ENCODE measurements at places on chromosomes 11 and 22. TPM values are rescaled to one million over a fixed set of nuclear protein-coding genes. Genes with fewer than 3 reads are reported as not detected.

DNA sequence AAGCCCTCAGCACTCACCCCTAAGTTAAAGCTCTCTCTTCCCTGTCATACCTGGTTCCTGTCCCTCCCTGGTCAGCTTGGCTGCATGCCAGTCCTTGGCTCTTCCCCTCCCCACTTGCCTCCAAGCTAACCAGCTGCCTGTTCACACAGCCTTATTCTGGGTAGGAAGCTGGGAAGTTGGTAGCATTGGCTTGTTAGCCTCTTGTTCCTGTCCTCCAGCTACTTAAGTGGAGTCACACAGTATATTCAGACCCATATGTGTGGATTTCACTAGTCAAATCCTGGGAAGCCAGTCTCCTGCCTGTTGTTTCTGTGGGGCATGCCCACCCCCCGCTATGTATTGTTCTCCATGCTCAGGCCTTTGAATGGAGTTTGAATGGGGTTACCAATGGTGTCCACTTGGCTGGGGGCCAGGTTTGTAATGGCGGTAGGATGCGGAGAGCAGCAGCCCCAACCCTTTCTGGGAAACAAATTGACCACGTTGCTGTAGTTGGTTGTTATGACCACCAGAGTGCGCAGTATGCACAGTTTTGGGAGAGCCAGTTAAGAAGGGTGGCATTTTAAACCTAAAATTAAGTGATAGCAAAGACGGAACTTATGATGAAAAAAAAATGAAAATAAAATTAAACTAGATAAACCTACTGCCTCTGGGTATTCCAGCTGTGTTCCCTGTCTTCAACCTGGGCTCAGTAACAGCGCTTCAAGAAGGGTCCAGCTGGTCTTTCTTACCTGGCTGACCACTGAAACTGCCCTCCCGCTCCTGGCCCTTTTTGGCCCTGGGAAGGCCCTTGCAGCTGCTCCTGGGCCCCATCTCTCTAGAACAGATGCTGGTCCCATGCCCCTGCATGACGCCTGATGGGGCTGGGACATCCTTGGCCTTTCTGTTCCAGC, 10.7 kb upstream of the RPS3 start:
- DNase-seq: peak; percentile 62

The APOL4 gene
- total RNA-seq: 3.9 TPM

DNA sequence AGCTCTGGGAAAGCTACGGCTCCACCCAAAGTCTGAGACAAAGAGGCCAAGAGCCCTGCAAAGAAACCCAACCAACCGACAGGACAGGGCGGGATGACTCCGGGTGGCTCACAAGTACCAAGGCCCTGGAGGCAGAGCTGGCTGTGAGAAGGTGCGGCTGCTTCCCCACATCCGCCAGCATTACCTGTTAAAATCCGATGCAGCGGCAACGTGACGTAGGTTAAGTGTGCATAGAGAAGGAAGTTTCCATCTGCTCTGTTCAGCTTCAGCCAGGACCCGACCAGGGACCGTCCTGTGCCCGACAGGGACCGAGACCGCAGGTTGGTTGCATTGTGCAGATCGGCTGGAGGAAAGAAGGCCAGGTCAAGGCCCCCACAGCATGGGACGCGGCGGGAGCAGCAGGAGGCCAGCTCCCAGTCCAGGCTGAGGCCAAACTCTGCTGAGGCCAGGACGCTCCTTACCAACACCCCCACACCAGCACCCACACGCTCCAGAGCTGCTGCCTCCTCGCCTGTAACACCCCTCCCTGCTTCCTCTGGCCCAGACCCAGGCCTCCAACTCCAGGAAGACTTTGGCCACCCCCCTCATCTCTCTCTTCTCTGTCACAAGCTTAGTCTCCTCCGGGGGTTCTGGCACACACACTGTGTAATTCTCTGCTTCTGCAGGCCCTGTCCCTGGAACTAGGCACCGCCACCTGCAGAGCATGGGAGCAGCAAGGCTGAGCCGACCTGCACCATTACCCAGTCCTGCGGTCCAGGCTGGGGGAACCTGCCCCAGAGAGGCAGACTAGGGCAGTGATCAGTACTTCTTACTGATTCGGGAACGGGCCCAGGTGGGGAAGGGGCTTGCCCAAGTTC, 34.1 kb downstream of the NUP50 start:
- no peak for DNase-seq

DNA sequence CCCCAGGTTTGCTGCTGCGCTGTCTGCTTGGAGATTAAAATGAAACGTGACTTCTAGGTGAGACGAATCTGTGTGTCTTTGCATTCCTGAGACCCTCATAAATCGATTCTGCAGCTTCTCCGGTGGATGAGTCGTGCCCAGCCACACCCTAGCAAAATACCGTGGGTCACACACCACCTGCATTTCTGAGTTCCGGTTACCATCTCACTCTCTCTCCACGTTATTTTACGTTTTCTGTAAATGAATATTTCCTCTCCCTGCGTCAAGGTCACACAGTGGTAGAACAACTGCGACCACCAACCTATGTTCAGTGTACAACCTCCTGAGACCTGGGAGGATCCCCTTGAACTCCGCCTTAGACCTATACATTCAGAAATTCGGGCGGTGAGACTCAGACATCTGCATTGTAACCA, 1.1 kb downstream of the YWHAH start:
- DNase-seq: no peak

GRCh38 chr22:23213581-23214334, 33.4 kb downstream of the BCR start:
- no peak for DNase-seq

Measured in psoas muscle (tissue), 8 donors.